Karpas-422 (cell line): ENCODE measurements at places on chromosomes 4 and X. TPM values are rescaled to one million over a fixed set of nuclear protein-coding genes. Genes with fewer than 3 reads are reported as not detected.

DNA sequence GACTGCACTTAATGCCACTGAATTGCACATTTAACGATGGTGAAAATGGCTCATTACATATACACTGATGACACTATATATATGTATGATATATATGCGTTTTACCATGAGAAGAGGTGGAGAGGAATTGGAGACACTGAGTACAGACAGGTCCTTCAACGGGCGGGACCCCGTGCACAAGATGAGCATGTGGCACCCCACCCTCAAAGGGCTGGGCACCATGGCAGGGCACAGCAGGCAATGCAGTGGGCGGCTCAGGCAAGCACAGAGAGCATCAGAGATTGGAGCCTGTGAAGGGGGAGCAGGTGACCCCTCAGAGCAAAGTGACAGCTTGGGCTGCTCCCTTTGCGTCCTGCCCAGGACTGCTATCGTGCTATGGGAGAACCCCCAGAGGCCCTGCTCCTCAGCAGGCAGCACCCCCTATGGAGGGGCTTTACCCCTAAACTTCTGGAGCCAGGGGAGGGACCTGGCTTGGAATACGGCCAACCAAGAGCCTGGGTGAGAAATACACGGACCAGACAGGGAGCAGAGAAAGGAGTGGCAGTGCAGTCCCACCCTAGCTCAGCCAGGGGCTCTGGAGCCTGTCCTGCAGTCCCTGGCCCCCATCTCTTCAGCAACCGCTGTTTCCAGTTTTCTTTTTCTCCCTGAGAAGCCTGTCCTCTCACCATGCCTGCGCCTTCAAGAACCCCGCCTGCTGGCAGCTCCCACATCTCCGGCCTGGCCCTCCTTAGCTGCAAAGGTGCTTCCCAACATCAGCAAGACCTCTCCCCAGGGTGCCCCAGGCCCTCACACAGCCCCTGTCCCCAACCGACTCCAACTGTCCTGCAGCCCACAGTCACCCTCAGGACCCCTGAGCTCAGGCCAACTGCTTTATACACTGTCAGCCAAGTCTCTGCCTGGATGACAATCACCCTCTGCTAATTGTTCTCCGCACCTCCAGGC is 10.5 kb downstream of the SLC6A8 start:
- H3K36me3 ChIP-seq, result no peaks in the 10 kb centered on the region
- H3K27ac ChIP-seq, result no peak overlapping the region
- DNase-seq, result no peak
- H3K27me3 ChIP-seq, result no peaks in the 10 kb centered on the region
- no peak overlapping the region for H3K4me3 ChIP-seq

DNA sequence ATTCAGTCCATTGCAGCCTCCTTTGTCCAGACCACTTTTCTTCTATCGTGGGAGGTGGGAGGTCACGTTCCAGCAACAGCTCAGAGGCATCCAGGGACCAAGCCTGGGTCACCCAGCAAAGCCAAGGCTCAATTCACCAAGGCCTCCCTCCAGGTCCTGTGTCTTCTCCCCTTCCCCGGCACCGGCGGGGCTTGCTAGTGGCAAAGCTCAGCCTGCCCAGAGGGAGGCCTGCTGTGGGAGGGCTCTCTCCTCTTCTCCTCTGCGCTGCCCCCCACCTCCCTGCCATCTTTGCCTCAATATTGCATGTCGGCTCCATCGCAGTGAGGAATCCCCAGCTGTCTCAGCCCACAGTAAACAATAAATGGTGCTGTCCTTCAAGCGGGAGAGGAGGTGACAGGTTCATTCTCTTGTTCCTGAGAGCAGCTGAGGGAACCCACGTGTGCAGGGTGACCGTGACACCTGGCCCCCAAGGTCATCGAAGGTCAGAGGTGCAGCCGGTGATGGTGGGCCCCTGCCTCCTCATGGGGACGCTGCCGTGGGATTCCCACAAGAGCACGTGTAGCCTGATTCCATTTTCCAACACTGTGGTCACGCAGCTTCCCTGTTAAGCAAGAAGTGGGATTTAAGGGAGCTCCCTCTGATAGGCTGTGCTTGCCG is 111.5 kb upstream of the PSAPL1 start:
- H3K27me3 ChIP-seq, result no peaks in the 10 kb centered on the region
- H3K4me3 ChIP-seq, result no peak overlapping the region
- H3K27ac ChIP-seq, result no peak overlapping the region
- H3K36me3 ChIP-seq, result no peaks in the 10 kb centered on the region

GRCh38 chr4:175536852-175537453 is 275.1 kb downstream of the GPM6A start:
- H3K27ac ChIP-seq, result no peak overlapping the region
- H3K36me3 ChIP-seq, result no peaks in the 10 kb centered on the region
- H3K4me1 ChIP-seq, result no peaks in the 10 kb centered on the region
- no peak overlapping the region for H3K4me3 ChIP-seq
- H3K27me3 ChIP-seq, result no peaks in the 10 kb centered on the region

SFRP2 gene
- total RNA-seq, result not detected in 2 replicates

MGARP gene
- not detected in 2 replicates for total RNA-seq
